ENCODE measurements at places on chromosomes 4 and X.
A peak's percentile ranks its signal among the peaks of the same experiment; 100 is the strongest.

- no peak for DNase-seq
Measured at GRCh38 chr4:165504184-165504583, 125.4 kb downstream of the CPE start.

GRCh38 chr4:38411092-38411491, 252.9 kb upstream of the KLF3 start:
- DNase-seq, result no peak

DNA sequence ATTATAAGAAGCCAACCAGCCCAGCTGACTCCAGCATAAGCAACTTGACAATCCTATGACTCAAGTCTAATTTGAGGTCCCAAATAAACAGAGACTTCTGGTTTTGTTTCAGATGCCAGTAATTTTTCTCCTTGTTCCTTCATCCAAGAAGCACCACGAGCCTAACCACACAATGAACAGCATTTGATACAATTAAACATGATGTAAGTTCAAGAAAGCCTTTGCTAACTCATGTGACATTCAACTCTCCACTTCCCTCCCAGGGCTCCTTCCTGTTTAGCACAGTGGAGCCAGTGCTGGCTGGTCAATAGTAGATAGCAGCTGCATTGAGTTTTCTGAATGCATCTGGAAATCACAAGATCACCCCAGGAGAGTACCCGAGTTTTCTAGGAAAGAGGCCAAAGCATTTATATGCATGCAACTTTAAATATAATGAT, 206.3 kb downstream of the ARHGAP24 start:
- peak; percentile 94 for DNase-seq

DNA sequence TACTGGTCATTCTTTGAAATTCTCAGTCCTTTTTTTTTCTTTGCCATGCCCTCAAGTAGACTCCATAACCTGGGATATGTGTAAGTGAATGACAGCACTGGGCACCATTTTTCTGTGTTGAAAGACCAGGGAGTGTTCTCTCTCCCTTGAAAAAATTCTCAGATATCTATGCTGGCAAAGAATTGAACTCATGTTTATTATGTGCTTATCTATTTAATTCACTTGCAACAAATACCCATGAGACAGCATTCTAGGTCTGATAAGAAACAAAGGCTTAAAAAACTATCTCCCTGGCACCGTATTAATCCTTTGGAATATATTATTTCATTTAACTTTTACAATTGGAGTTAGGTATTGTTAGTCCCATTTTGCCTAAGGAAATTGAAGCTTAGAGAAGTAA, 36.7 kb downstream of the LARP7 start:
- no peak for DNase-seq

- DNase-seq, result peak; percentile 68
Measured at GRCh38 chr4:119559044-119559647, 69.5 kb downstream of the PDE5A start.

GRCh38 chrX:120315776-120316175, 4.5 kb upstream of the TMEM255A start:
- DNase-seq, result no peak

GRCh38 chrX:54891573-54891972, 29.1 kb upstream of the TRO start:
- peak; percentile 32 for DNase-seq

DNA sequence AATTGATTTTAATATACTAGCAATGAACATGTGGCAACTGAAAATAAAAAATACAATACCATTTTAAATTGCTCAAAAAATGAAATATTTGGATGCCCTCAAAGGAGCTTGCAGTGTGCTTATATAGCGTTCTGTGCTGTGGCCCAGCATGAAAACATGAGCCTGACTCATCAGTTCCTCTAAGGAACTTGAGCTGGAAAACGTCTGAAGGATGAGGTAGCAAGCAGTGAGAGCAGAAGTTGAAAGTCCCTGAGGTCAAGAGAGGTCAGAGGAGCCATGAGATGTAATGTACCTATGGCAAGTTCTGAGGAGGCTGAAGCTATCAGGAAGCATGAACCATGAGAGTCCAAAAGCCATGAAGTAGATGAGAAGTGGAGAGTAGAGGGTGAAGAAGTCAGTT, 59.7 kb downstream of the HMGB3 start:
- no peak for DNase-seq

DNA sequence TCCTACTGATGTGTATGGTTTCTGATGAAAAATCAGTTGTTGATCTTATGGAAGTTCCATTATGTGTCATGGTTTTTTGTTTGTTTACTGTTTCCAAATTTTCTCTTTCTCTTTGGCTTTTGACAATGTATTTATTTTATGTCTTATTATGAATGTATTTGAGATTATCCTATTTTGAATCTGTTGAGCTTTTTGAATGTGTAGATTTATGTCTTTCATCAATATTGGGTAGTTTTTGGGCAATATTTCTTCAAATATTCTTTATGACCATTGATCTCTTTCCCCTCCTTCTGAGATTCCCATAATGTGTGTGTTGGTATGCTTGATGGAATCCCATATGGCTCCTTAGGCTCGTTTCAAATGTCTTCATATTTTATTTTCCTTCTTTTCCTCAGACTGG, 80.5 kb upstream of the FAM47C start:
- DNase-seq, result no peak

DNA sequence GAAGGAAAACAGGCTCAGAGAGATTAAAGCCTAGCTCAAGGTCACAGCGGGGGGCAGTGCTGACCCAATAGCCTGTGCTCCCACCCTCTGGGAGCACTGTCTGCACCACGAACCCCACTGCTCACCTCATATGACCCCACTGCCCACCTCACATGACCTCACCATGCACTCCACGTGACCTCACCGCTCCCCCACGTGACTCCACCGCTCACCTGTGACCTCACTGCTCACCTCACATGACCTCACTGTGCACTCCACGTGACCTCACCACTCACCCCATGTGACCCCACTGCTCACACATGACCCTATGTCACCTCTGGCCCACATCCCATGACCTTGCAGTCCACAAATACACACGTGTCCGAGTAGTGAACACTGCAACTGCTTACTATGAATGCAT, 55.4 kb downstream of the ACOX3 start:
- DNase-seq, result no peak

DNA sequence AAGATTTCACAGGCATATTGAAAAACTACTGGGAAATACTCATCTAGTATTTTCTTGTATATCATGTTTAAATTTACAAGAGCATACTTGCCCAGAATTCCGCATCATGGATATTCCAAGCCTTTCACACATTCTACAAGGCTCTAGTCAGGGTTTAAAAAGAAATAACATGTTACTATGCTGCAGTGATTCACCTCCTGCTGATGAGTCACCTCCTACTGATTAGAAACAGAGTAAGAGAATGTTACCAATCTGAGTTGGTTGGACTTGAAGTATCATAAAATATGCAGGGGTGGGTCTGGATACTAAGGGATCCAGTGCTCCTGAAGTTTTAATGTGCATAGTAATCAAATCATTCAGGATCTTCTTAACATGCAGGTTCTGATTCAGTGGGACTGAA, 192.0 kb upstream of the ANK2 start:
- peak; percentile 96 for DNase-seq

GRCh38 chr4:172851534-172851933, 317.1 kb upstream of the GALNT7 start:
- DNase-seq, result no peak

GRCh38 chr4:138935-139334, 14.6 kb downstream of the ZNF718 start:
- no peak for DNase-seq

- peak; percentile 2 for DNase-seq
Measured at GRCh38 chrX:95885074-95885473, 799.6 kb upstream of the DIAPH2 start.

GRCh38 chr4:110480031-110480549, 4.1 kb downstream of the ENPEP start:
- DNase-seq, result peak; percentile 99

DNA sequence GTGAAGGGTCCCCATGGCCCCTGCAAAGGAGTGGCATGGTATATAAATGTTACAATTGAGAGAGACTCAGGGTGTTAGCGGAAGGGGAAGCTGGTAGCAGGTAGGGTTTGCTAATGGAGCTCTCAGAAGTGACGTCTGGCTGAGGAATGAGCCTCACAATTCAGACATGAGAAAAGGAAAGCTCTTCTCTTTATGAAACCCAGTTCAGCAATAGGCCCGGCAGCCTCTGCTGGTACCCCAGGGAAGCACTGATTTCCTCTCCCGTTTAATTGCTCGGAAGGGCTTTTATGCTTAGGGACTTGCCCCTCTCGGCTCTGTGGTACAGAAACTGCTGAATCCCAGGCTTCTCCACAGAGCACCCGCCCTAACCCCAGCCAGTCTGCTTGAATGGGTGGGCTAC, 19.4 kb upstream of the AFAP1 start:
- no peak for DNase-seq

DNA sequence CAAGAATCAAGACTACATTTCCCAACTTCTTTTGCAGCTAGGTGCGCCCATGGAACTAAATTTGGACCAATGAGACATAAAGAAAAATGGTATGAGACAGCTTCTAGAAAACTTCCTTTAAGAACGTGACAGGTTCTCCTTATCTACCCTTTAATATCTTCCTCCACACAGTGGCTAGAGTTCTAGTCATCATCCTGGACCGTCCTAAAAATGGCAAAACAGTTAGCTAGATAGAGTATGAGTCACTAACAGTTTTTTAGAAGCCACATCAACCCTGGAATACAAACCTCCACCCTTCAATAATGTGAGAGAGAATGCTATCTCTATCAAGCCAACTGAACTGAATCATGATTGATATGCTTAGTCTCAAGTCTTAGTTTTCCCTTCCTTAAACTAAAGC, 267.9 kb upstream of the SLC7A11 start:
- peak; percentile 19 for DNase-seq

DNA sequence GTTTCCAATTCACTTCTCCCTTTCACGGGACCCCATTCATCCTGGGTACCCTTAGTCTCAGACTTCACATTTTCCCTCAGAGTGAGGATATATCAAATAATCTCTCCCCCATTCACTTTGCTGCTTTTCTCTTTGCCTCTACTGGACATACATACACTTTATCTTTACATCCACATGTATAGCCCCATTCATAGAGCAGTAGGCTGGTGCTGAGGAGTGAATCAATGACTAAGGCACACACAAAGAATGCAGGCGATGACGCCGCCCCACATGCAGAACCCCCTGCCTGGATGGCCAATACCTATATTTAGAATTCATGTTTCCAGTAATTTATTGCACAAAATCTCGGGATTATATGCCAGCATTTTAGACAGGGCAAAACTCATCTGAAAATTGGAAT, 554.3 kb upstream of the TENM3 start:
- DNase-seq, result peak; percentile 71

DNA sequence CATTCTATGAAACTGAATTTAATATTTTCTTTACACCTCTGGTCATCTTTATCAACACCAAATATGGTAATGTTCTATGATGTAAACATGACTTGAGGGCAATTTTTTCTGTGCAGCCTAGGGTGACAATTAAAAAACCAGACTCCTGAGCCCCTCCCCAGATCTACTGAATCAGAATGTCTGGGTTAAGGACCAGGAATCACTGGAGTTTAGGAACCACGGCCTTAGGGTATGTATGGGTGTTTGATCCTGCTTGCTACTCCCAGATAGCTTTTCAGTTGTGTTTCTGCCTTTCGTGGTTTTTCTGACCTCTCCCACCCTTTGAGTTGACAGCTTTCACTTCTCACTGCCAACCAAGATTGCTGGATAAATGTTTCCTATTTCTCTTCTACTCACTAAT, 332.2 kb downstream of the DHX15 start:
- DNase-seq, result no peak

DNA sequence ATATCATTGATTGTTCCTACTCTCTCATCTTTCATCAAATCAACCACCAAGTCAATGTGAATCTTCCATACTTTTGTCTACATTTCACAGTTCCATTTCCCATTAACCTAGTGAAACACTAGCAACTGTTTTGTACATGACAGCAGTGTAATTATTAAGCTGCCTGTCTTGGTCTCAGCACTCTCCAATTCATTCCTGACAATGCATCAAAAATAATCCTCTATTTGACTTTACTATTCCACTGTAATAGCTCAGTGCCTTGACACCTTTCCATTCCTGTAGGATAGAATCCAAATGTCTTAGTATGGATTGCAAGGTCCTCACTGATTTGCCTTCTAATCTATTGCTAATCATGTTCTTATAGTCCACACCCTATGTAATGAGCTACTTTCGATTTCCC, 2405.8 kb downstream of the PCDH7 start:
- DNase-seq, result no peak

GRCh38 chr4:94550352-94550751, 98.6 kb downstream of the PDLIM5 start:
- DNase-seq, result no peak

DNA sequence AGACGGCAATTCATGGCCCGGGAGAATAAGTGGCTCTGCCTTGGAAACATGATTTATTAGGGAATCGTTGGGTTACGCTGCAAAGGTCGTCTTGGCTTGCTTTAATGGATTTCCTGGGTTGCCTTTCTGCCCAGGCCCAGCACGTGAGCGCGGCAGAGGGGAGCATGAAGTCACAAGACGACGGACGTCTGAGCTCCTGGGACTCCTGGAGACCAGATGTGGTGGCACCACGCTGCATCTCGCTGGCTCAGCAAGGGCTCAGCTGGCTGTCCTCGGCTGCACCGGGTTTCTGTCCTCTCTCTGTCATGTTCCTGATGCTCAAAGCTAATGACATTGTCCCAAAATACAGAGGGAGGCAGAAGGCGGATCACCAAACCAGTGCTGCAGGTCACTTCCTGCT, 61.2 kb downstream of the C4orf50 start:
- no peak for DNase-seq

DNA sequence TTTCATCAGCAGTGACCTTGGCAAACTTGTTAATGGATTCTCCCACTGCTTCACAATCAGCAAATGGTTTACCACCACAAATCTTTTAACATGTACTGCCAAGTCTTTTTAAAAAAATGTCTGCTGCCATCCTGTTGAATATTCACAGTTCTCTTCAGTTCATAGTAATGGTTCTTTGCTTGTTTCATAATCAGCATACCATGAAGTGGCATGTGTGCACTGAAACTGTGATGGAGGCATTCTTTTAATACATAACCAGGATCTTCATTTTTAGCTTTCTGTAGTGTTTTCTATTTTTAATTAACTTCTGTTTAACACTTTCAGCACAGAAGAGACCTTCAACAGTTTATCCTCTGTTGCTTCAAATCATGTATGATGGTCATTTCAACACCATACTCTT, 230.1 kb upstream of the ARSJ start:
- DNase-seq, result no peak

DNA sequence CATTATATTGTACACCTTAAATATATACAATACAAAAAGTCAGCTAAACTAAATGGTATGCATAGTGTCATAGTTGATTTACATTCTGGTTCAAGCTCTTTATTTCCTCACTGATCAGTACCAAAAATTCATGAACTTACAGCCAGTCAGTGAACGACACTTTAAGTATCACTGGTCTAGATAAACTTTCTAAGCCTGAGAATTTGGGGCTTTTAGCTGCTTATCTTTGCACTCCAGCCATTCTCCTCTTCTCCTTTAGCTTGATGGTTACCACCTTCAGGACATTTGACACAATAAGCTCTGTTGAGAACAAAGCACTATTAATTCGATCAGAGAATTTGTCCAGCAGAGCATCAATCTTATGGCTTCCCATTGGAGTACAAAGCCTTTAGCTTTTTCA, 83.0 kb upstream of the ALG13 start:
- no peak for DNase-seq

GRCh38 chrX:51641421-51642021, 22.8 kb upstream of the CENPVL3 start:
- peak; percentile 49 for DNase-seq
